ENCODE measurements at places on chromosomes 11 and 22.

- DNase-seq, result no peak
These were observed 11.5 kb downstream of the CD44 start for GRCh38 chr11:35150454-35150853.

GRCh38 chr22:34108168-34108567, 187.9 kb upstream of the LARGE1 start:
- no peak for DNase-seq

DNA sequence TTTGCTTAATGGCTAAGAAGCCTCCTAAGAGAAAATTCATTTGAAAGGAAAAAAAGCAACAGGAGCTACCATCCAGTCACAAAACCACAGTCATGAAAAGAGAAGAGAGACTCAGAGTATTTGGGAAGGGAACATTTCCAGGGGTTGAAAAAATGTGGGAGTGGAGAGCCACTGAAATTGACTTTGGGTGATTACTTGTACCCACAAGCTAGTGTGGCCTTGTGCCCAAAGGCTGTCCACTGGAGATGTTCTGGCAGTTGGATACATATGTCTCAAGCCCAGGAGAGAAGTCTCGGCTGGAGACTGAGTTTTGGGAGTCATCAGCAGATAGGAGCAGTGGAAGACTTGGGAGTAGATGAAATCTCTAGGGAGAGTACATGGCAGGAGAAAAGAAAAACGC, 3.2 kb upstream of the APOA5 start:
- no peak for DNase-seq

DNA sequence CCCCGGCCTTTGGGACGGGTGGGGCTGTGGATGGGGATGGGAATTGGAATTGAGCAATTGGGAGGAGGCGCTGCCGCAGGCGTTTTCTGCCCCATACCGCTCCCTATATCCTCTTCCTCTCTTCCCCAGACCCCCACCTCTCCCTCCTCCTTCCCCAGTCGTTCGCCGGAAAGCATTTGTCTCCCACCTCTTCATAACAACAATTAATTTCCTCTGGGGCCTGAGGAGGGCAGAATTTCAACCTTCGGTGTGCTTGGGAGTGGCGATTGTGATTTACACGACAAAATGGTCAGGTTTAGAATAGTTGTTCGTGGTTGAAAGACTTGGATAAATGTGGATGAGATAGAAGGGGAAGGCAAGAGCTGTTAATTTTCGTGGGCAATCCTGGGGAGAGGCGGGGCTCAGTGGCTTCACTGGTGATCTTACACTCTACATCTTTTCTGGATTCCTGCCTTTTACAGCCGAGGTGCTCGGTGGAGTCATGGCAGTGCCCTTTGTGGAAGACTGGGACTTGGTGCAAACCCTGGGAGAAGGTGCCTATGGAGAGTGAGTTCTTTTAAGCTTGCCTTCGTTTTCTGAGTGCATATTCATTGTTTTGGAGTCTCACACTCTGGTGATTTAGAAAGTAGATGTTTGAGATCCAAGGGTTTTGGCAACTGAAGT, 1.5 kb downstream of the CHEK1 start:
- DNase-seq, result peak; percentile 59

- no peak for DNase-seq
These were observed 274.7 kb downstream of the CASP12 start for GRCh38 chr11:104623518-104623917.

- no peak for DNase-seq
These were observed 176.3 kb upstream of the TMEM45B start for GRCh38 chr11:129639300-129639699.

- DNase-seq, result no peak
These were observed 12.4 kb upstream of the HTATIP2 start for GRCh38 chr11:20351136-20351535.

DNA sequence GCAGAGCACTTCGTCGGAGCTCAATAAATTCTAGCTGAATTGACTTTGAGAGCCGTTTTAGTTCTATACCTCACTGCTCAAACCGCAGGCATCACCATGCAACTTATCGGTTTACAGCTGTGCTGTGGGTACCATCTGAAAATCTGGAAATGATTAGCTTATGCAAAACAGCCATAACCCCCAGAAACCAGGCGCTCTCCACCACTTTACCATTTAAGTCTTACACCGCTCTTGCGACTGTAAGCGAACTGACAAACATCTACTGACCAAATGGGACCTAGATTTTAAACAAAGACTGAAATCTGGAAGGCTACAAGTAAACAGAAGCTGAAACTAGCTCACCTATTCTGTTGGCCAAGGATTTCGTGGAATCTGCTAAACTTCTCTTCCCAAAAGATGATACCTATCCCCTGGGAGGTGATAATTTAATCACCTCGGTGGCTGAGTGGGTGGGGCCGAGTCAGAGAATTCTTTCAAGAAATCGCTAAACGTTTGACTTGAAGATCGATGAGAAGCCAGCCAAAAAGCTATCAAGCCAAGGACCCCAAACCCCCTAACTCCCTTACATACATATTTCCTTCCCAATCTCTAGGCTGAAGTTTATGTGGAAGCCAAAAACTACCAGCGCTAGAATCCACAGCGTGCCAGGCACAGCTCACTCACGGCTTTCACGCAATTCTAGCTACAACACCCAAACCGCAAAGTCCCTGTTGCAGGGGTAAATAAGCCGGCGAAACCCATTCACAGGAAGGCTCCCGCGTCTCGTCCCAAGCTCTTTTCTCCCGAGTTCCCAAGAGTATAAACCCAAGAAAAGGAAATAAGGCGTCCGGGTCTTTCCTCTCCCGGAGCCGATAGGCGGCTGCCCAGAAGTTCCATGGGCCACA, 644 bp downstream of the SPTY2D1 start:
- DNase-seq, result no peak

DNA sequence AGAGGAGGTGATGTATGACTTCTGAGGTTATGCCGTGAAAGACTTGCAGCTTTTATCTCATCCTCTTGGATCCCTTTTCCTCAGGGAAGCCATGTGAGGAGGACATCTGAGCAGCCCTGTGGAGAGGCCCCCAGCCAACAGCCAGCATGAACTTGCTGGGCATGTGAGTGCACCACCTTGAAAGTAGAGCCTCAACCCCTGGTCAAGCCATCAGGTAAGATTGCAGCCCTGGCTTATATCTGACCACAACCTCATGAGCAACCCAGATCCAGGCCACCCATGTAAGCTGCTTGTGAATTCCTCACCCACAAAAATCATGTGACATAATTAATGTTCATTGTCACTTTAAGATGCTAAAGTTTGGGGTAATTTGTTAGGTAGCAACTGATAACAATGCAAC, 121.0 kb downstream of the MIAT start:
- no peak for DNase-seq

GRCh38 chr11:2137202-2138067, 1.8 kb downstream of the IGF2 start:
- DNase-seq, result peak; percentile 54

DNA sequence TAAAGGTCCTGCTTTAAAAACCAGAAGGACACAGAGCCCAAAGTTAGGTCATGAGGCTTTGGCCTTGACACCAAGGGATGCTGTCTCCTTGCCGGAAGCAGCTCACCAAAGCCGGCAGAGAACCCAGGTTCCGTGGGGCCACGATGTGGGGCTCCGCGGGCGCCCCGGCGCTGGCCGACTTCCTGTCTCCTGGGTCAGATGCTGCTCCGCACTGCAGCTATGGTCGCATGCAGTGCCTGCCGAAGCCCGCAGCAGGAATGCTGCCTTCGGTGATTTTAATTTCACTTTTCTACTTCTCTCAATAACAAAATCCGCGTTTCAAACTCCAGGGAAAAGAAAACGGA, 454 bp upstream of the OTUB1 start:
- no peak for DNase-seq

- DNase-seq, result no peak
These were observed 2.6 kb downstream of the PDE3B start for GRCh38 chr11:14645985-14646900.

DNA sequence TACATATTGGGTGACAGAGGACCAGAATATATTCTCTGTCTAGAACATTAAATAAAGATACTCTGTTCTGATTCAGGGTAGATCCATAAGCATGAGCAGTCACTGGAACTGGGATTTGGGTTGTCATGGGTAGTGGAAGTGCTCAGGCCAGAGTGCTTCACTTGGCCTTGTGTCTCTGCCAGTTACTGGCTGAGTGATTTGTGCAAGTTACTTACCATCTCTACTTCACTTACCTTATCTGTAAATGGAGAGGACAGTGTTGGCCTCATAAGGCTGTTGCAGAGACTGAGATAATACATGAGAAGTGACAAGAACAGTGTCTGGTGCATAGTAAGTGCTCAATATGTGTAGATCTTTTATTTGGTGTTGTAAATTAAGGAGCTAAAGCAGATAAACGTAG, 17.6 kb downstream of the ATXN10 start:
- no peak for DNase-seq
